ENCODE measurements at places on chromosomes 13 and 19. TPM values are rescaled to one million over a fixed set of nuclear protein-coding genes. Genes with fewer than 3 reads are reported as not detected.

KCTD15 gene
- 87.6 TPM for total RNA-seq

SGCG gene
- total RNA-seq: not detected

COL4A1 gene
- 11.3 TPM for total RNA-seq

PRRG2 gene
- total RNA-seq: 7.2 TPM

ZNF526 gene
- total RNA-seq: 8.1 TPM

Data from tracheal epithelial cell (primary cell).